K562 (cell line): ENCODE measurements at places on chromosomes 6 and 20. TPM values are rescaled to one million over a fixed set of nuclear protein-coding genes. Genes with fewer than 3 reads are reported as not detected.

Gene SNAP25
- total RNA-seq: not detected in 2 replicates

Gene RAMACL
- total RNA-seq: 0.11 TPM in 1 of 2 replicates, not detected in the other

Gene CLPSL2
- total RNA-seq: not detected in 2 replicates

Gene TOX2
- total RNA-seq: not detected in 2 replicates

Gene TFAP2D
- total RNA-seq: not detected in 2 replicates

Gene TP53TG5
- total RNA-seq: 0.20 TPM in 1 of 2 replicates, not detected in the other

Gene MAP1LC3A
- 0.22 and 0.38 TPM in 2 replicates for total RNA-seq

Gene TSHZ2
- total RNA-seq: 0.11 and 0.20 TPM in 2 replicates

Gene MYLIP
- total RNA-seq: 32.5 and 34.4 TPM in 2 replicates

Gene FRK
- total RNA-seq: 0.13 and 0.22 TPM in 2 replicates

Gene EPPIN
- total RNA-seq: not detected in 2 replicates

Gene TFAP2A
- 0.40 and 0.53 TPM in 2 replicates for total RNA-seq

Gene CCND3
- total RNA-seq: 196 and 204 TPM in 2 replicates

Gene CBLN4
- total RNA-seq: not detected in 2 replicates

Gene ADGRB3
- total RNA-seq: 3.9 and 4.7 TPM in 2 replicates

Gene NOX3
- total RNA-seq: not detected in 2 replicates

Gene GUCA1A
- not detected in 2 replicates for total RNA-seq

Gene PROKR2
- not detected in 2 replicates for total RNA-seq

Gene BPI
- not detected in 2 replicates for total RNA-seq

Gene PBOV1
- total RNA-seq: not detected in 2 replicates

Gene IL17A
- total RNA-seq: not detected in 2 replicates

Gene MYBL2
- total RNA-seq: 161 and 169 TPM in 2 replicates

Gene DNAH8
- total RNA-seq: 2.8 and 2.9 TPM in 2 replicates

Gene DCBLD1
- 6.1 and 6.7 TPM in 2 replicates for total RNA-seq

Gene MAS1
- total RNA-seq: not detected in 2 replicates

Gene MUC22
- total RNA-seq: not detected in 2 replicates

Gene ARMC2
- 0.82 and 1.7 TPM in 2 replicates for total RNA-seq

Gene WFDC10A
- not detected in 2 replicates for total RNA-seq

Gene SLC52A3
- total RNA-seq: 0.60 and 0.69 TPM in 2 replicates

Gene PTCRA
- not detected in 2 replicates for total RNA-seq

Gene SCGN
- not detected in 2 replicates for total RNA-seq
